Stimulated activated CD4-positive, alpha-beta T cell treated with anti-CD3 and anti-CD28 coated beads, Interleukin-2, amount 100 ng/mL, for 4 hours (primary cell): ENCODE measurements at places on chromosomes 12 and 14.
A peak's percentile ranks its signal among the peaks of the same experiment; 100 is the strongest.

DNA sequence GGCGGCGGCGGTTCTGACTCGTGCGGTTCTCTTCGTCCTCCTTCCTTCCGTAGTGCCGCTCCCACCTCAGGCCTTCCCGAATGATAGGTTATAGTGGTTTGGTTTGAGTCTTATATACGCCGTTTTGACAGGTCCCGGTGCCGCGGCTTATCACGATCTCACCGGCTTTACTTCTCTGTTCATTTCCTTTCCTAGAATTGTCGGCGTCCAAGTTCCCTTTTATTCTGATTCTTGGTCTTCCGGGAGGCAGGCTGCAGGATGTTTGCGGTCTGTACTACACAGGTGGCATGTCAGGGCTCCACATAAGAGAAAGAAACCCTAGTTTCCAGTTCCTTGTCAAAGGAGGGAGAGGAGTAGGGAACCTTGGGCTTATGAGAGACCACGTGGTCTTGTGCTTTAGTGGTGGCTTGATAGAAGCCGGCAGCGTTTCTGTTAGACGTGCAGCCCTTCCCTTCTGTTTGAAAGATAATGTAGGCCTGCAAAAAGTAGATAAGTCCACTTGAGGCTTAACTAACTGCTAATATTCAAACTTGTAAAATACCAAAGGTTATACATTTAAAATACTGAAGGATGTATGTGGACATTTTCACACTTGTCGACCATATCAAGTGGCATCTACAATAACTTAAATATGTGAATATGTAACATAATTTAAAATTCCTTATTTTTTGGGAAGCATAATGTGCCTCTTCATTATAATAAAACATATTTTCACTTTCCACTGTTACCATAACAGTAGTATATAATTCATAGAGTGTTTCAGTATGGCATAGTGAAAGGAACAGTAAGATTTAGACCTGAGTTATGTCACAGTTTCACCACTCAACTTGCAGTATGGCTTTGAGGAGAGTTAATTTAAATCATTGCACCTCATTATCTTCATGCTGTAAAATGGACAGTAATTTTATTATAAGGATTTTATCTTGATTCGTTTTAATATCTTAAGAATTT, 804 bp downstream of the USP15 start:
- DNase-seq: peak; percentile 38

DNA sequence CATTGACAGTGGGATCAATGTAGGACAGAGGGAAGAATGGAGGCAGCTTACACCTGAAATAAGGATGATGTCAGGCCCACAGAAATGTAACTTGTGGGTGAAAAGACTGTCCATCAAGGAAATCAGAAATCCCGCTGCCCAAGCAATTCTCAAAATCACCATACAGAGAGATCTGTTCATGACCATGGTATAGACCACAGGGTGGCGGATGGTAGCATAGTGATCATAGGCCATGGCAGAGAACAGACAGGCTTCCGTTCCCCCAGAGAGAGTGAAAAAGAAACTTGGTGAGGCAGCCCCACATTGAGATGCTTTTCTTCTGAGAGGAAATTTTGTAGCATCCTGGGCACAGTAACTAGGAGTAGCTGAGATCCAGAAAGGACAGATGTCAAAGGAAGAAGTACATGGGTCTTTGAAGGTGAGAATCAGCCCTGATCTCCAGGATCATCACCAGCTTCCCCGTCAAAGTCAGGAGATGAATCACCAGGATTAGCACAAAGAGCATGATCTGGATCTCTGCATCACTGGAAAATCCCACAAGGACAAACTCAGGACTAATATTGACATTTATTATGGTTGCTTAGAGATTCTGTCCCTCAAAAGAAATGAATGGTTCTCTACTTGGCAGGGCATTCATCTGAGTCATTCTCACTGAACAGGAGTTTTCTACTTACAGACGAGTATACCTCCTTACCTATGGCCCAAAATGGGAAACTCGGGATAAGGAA, 5.5 kb upstream of the ZNF641 start:
- DNase-seq: no peak

GRCh38 chr14:75399843-75400775, 27.7 kb upstream of the JDP2 start:
- no peak for DNase-seq

- DNase-seq: no peak
Observed at GRCh38 chr12:54417712-54418440, 1.2 kb downstream of the ITGA5 start.

DNA sequence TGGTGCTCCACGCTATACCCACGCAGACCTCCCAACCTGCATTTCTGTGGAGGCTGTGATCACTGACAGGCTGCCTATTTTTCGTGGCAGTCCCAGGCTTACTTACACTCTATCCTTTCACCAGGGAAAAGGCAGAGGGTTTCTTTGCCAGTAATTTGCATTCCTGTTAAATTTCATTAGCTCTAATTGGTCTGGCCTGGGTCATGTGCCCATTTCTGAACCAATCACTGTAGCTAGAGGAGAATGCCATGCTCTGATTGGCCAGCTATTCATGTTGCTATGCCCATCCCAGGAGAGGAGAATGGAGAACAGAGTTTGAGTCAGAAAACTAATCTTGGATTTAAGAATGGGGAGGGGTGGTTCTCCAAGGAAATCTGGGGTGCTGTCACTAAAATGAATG, 43.2 kb upstream of the TUNAR start:
- no peak for DNase-seq

GRCh38 chr12:79298506-79298905, 392.3 kb downstream of the PAWR start:
- DNase-seq: no peak

GRCh38 chr14:25843481-25844470, 754.1 kb downstream of the NOVA1 start:
- DNase-seq: no peak

- DNase-seq: no peak
Observed at GRCh38 chr12:123749355-123749754, 12.7 kb upstream of the DNAH10 start.

GRCh38 chr14:61652526-61653262, 42.6 kb upstream of the HIF1A start:
- no peak for DNase-seq
